ENCODE measurements at places on chromosomes 7 and 10. TPM values are rescaled to one million over a fixed set of nuclear protein-coding genes. Genes with fewer than 3 reads are reported as not detected.
A peak's percentile ranks its signal among the peaks of the same experiment; 100 is the strongest.

- DNase-seq: peak; percentile 97
Measured at GRCh38 chr7:82443547-82444219, at the start of gene CACNA2D1. TSS of gene CACNA2D1 (minus strand) at chr7:82443777.

DNA sequence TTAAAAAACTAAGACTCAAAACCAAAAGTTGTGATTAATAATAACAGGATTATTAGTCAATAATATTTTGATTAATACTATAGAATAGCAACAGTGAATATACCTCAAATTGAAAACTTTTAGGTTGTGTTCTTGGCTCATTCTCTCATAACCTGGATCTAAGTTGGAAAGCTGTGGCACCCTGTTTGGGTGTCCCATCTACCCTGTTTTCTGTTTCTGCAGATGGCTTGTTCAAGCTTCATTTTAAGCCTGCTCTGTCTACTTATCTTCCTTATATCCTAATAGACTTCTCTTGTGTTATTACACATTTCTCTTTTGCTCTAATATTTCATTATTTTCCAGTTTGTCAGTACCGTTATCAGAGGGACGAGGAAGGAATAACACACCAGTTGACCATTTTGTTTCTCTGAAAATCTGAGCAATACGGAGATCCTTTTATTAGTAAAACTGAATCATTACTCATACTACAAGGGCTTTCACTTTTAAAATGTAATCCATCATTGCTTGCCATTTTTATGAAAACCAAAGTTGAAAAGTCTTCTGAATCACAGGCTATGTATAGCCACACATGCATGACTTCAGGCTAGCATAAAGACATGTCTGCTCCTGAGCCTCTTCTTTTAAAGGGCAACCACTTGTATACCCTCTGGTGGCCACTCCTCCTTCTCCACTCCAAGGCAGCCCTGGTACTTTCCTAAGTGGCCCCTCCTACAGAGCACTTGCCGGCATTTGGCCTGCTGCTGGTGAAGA lies 22.3 kb downstream of the COX15 start:
- no peak for DNase-seq

Gene GTPBP10
- polyA plus RNA-seq: 10.9 TPM

Gene SP8
- not detected for polyA plus RNA-seq

All from SK-N-SH (cell line).